ENCODE measurements at places on chromosomes 4 and X. TPM values are rescaled to one million over a fixed set of nuclear protein-coding genes. Genes with fewer than 3 reads are reported as not detected.

- DNase-seq, result no peak
Measured at GRCh38 chrX:4315891-4316290, 602.4 kb upstream of the PRKX start.

GRCh38 chr4:137664416-137664815 lies 132.1 kb upstream of the PCDH18 start:
- no peak for DNase-seq

- no peak for DNase-seq
Measured at GRCh38 chr4:73540826-73541225, 59.3 kb downstream of the AFM start.

- no peak for DNase-seq
Measured at GRCh38 chr4:153501578-153501977, 35.4 kb downstream of the TMEM131L start.

DNA sequence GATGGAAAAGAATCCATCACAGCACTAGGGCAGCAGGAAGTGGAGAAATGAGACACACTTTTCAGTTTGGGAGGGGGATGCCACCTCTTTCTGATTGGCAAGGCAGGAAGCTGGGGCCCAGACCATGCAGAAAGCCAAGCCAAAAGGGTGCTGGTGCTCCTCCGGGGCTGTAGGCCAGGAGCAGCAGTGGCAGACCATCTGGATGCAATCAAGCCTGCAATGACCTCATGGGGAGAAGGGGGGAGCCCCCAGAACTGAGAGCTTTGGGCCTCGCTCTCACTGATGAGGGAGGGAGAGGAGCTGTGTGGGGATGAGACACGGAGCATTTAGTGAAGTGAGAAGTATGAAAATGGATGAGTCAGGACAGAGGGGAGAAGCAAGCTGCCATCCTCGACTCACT lies 141.3 kb upstream of the NALF2 start:
- DNase-seq, result no peak

DNA sequence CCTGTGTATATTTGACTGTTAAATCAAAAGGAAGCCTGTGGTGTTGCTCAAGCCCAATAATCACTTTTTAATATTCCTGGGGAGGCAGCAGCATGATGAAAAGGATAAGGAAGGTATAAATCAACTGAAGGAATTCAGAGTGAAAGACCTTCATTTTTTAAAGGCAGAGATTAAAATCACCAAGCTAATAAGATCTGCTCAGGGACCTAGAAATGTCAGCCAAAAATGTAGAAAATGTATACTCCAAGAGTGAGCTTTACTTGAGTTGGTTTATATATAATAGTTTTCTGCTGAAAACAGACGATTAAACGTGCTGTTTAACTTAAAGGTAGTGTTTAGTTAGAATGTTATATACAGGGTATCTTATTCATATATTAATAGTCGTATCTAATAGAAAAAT lies 549.3 kb downstream of the IQCM start:
- DNase-seq, result no peak

- no peak for DNase-seq
Measured at GRCh38 chrX:118062048-118062789, 54.4 kb downstream of the KLHL13 start.

DNA sequence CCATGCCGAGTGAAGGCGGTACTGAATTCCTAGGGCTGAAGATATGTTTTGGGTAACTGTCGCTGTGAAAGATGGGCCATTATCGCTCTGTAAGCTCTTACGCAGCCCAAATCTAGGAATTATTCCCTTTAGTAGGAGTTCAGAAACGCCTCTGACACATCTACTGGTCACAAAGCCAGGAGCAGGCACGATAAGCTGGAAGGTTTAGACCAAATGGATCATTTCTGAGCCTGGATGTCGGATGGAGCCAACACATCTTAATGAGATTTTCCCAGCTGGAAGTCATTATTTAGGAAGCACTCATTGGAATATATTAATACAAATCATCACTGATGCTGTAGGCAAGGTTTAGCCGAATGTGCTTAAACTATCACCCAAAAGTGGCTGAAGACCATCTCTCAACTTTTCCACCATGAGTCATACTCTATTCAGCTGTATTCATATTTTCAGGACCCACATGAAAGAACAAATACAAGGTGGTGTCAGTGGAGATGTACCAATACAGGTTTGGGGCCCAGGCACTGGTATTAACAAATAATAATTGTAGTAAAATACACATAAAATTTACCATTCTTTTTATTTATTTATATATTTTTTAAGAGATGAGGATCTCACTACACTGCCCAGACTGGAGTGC lies 34.2 kb upstream of the ATRX start:
- DNase-seq, result no peak

GRCh38 chr4:29423836-29424721 lies 1296.1 kb upstream of the PCDH7 start:
- no peak for DNase-seq

- DNase-seq, result no peak
Measured at GRCh38 chr4:155684423-155684822, 17.8 kb downstream of the GUCY1A1 start.

DNA sequence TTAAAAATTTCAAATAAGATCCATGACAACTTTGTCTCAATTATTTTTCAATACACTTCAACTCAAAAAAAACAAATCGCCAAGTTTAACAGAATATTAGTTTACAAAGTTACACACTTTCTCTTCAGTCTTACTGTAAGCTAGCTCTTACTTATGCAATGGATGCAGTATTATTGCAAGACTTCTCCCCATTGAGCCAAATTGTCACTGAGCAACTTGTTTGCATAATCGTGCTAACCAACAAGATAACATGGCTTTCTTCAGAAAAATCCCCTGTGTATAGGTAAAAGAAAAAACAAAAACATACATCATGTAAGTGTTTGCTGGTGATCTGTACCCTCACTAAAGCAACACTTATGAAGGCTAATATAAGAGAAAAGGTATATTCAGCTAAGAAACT lies 18.9 kb downstream of the DNAJB14 start:
- DNase-seq, result no peak

- DNase-seq, result no peak
Measured at GRCh38 chr4:5967783-5968182, 50.4 kb downstream of the C4orf50 start.

GRCh38 chrX:121258545-121258944 lies 211.1 kb downstream of the GLUD2 start:
- no peak for DNase-seq

- no peak for DNase-seq
Measured at GRCh38 chr4:120316416-120316815, 249.8 kb upstream of the MAD2L1 start.

DNA sequence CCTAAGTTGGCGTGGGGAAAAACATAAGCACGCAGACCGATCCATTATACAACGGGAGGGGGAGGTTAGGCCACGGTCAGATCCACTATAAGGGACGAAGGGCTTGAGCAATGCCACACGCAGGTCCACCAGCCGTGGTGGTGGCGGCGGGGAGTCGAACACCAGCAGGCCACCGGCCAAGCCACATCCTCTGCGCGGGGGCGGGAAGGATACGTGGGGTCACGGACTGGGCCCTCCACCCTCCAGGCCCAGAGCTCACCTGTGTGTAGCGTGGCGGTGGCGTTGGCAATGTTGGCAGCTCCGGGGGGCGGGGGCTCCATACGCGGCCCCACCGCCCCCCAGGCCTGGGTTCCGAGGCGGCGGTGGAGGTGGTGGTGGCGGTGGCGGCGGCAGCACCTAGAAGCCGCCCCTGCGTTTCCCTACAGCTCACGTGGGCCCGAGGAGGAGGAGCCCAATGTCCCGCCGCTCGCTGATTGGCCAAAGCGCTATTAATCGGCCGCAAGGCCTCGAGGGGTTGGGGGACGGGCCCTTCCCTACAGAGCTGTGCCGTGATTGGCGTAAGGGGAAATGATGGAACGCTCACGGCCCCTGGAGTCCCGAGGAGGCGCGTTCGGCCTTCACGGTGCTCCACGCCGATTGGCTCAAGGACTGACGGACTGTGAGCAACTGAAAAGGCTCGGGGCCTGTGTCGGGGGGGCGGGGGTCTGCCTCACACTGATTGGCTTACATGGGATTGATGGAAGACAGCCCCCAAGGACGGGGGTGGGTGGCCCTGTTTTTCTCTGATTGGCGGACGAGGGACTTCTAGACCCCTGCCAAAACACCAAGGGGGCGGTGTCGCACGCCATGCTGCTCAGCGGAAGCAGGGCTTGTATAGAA lies at the start of gene ELK1:
Gene ELK1 (minus strand): TSS at position 400 of the 879 bp plus-strand sequence. CDS start 9,122 bp downstream, outside the sequence.
- DNase-seq, result peak; percentile 94

DNA sequence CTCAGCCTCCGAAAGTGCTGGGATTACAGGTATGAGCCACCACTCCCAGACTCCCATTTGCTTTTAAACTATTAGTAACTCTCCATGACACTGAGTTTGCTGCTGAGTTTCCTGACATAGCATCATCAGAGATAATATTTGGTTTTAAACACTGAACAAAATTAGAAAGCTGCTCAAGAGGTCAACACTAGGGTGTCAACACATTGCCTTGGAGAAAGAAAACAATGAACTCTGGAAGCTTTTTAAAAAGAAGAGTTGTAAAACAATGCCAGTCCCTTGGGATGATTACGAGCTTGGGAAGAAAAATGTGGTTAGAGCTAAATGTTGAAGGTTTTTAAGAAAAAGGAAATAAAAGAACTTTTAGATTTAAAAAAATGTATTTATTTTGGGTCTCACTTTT lies 264.8 kb downstream of the CAMK2D start:
- no peak for DNase-seq

GRCh38 chr4:187021436-187022205 lies 298.0 kb upstream of the FAT1 start:
- DNase-seq, result no peak

- DNase-seq, result no peak
Measured at GRCh38 chr4:7983296-7983695, 43.6 kb upstream of the AFAP1 start.

GRCh38 chrX:68710870-68711576 lies 63.6 kb downstream of the STARD8 start:
- no peak for DNase-seq

- DNase-seq, result no peak
Measured at GRCh38 chr4:185380320-185380719, 15.4 kb downstream of the LRP2BP start.

RNF175 gene
- not detected for total RNA-seq

PAGE1 gene
- total RNA-seq, result not detected

HAND2 gene
- total RNA-seq, result not detected

XKRX gene
- 0.38 TPM for total RNA-seq

FOXP3 gene
- 0.32 TPM for total RNA-seq

AFAP1 gene
- 4.9 TPM for total RNA-seq

MAGEA1 gene
- total RNA-seq, result not detected

WAS gene
- 149 TPM for total RNA-seq

UGT2A1 gene
- total RNA-seq, result not detected

VEGFC gene
- total RNA-seq, result not detected

LDB2 gene
- 8.2 TPM for total RNA-seq

TEX13D gene
- 0.32 TPM for total RNA-seq

ITIH6 gene
- not detected for total RNA-seq

TBC1D8B gene
- total RNA-seq, result 0.18 TPM

Data from natural killer cell (primary cell).